ENCODE measurements at places on chromosomes 11 and 22.

DNA sequence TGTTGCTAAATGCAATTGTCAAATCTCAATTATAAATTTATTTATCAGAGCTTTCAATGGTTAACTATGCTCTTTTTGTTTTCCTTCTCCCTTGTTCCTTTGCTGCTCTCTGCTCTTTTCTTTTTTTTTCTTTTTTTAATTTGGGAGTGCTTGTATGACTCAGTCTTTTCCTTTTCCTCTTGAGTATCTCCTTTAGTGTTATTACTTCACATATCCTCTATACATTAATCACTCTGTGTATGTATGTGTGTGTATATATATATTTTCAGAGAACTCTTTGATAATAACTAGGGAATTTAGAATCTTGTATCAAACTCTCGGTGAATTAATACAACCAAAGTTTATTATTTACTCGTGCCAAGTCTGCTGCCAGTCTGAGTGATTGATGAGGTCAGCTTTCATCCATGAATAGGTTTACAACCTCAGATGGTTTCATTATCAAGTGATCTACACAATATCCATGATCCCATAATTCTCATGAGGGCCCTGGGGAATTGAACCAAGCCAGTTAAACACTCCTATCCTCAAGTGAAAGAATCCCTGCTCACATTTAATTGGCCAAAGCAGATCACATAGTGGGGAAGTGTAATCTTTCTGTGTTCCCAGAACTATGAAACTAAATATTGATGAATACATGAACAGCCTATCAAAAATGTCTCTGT lies 743.4 kb upstream of the CNTN5 start:
- DNase-seq, result no peak

DNA sequence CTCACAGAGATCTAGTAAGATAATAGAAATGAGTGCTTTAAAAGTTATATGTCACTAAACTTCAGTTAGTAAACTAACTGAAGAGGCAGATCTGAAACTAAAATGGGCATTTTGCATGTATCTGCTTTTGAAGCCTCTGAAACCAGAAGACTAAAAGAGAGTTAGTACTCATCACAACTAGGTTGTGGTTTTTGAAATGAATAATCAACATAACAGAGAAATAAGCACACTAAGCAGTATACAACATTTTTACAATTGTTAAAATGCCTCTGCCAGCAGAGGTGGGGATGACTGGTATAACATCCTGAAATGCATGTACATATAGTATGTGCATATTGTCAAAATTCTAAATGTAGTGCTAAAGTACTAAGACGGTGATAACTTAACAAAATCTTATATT lies 564.5 kb downstream of the DLG2 start:
- DNase-seq, result no peak

DNA sequence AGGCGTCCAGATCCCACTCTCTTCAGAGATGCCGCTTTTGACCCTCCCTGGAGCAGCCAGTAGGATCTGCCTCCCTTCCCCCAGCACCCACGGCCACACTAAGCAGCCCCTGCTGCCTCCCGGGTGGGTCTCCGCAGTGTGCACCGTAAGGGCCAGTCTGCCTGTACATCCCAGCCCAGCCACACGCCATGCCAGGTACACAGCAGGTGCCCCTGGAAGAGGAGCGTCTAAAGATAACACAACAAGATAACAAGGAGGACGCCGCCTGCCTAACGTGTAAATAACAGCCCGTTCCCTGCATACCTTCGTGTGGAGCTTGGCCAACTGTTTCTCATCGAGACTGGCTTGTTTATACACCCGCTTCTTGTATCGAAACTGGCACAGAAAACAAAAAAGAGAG lies 139.4 kb downstream of the SHANK2 start:
- DNase-seq, result no peak

GRCh38 chr11:127965939-127966668 lies 621.3 kb downstream of the ETS1 start:
- DNase-seq, result peak; percentile 3

GRCh38 chr22:50243685-50244419 lies 971 bp downstream of the TUBGCP6 start:
- DNase-seq, result no peak

GRCh38 chr11:40445391-40445790 lies 1014.1 kb downstream of the LRRC4C start:
- DNase-seq, result peak; percentile 34

- no peak for DNase-seq
Observed at GRCh38 chr22:22235558-22235957, 9.0 kb upstream of the VPREB1 start.

- DNase-seq, result no peak
Observed at GRCh38 chr11:107583629-107584195, 7.2 kb upstream of the ELMOD1 start.

DNA sequence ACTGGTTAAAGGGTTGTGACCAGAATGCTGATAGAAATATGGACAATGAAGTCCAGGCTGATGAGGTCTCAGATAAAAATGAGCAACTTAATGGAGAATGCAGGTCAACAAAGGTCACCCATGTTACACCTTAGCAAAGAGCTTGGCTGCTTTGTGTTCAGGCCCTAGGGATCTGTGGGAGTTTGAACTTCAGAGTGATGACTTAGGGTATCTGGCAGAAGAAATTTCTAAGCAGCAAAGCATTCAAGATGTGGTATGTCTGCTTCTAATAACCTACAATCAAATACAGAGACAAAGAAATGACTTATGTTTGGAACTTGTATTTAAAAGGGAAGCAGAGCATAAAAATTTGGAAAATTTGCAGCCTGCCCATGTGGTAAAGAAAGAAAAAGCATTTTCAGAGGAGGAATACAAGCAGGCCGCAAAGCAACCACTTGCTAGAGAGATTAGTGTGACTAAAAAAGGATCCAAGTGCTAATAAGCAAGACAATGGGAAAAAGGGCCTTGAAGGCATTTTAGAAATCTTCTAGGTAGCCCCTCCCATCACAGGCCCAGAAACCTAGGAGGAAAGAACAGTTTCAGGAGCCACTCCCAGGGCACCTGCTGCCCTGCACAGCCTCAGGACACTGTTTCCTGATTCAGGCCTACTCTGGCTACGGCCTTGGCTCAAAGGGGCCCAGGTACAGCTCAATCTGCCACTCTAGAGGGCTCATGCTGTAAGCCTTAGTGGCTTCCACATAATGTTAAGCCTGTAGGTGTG lies 41.3 kb downstream of the TNKS1BP1 start:
- no peak for DNase-seq

DNA sequence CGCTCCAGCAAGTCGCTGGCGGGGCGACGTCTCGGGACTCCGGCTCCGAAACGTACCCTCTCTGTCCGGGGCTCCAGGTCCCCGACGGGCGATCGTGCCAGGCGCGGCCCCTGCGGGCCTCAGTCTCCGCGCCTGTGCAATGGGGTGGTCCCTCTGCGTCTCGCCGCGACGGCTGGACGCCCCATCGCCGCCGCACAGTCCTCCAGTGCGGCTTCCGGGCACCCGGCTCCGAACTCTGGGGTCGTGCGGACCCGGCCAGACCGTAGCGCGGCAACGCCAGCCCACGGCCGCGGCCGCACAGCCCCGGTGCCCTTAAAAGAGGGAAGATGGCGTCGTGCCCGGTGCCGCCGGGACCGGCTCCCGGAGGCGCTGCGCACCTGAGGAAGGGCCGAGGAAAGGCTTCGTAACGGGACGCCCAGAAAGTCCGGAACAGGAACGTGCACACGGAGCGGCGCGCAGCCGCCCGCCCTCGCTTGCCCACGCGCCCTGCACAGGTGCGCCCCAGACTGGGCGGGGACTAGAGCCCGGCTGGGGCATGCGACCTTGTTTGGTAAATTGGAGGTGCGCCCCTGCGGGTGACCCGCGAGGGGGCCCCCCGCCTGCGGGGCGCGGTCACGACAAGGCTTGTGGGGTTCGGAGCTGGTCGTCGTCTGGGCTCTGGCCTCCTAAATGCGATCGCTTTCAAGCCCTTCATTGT lies 525 bp downstream of the BIK start:
- DNase-seq, result no peak

DNA sequence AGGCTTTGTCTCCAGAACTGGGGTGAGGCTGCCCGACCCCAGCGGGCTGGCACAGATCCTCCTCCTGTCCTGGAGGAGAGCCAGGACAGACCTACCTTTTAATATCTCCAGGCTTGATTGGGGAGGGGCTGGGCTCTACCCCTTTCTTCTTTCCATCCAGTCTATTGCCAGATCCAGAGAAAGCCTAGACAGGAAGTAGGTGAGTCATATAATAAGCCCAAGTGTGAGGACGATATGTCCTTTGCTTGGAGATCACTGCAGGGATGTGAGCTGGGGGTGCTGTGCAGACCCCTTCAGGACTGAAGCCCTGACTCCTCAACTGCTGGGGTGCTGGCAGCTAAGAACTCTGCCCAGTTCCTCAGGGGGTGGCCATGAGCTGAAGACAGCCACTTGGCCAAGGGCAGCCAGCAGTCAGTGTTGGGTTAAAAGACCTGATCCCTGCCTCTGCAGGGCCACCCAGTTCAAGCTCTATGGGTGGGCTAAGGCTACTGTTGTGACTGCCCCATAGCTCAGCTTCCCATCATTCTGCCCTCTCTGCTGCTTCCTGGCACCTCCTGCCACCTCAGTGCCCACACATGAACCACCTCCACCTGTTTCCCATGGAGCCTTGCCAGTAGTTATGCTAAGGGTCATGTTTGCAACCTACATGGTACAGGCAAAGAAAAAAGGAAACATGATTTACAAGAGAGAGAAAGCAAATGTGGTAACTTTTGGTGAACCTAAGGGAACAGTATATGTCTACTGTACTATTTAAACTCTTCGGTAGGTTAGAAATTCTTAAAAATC lies 8.3 kb upstream of the C22orf39 start:
- DNase-seq, result no peak

DNA sequence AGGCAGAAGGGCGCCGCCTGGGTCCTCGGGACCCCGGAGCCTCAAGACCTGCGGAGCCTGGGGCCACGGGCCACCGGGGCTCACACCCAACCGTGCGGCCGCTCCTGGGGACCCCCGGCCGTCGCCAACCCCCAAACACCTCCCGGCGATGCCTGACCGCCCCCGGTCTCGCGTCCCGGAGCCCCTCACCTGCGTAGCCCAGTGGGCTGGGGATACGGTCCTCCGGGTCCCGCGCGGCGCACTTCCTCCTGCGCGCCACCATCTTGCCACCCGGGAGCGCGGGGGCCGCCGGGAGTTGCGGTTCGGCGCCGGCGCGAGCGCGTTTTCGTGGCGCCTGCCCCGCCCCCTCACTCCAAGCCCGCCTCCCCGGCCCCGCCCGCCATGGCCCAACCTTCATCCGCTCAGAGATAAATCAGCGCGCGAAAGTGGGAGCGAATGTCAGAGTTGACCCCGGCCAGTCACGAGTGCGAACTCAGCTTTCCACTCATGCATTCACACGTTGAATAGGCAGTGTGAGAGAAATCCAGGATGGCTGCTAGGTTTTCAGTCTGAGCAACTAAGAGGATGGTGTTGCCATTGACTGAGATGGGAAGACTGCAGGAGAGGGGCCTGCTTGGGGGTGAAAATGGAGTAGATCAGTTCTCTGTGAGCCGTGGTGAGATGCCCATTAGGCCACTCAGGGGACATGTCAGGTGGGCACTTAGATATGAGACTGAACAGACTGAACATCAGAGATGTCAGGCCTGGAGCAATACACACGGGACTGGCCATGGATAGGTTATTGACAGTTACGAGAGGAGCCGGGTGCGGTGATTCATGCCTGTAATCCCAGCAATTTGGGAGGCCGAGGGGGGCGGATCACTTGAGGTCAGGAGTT lies at the start of gene RRP7A:
Gene RRP7A (minus strand): TSS at position 272 of the 877 bp plus-strand sequence. CDS start 10 bp downstream, at position 262.
- DNase-seq, result peak; percentile 28

DNA sequence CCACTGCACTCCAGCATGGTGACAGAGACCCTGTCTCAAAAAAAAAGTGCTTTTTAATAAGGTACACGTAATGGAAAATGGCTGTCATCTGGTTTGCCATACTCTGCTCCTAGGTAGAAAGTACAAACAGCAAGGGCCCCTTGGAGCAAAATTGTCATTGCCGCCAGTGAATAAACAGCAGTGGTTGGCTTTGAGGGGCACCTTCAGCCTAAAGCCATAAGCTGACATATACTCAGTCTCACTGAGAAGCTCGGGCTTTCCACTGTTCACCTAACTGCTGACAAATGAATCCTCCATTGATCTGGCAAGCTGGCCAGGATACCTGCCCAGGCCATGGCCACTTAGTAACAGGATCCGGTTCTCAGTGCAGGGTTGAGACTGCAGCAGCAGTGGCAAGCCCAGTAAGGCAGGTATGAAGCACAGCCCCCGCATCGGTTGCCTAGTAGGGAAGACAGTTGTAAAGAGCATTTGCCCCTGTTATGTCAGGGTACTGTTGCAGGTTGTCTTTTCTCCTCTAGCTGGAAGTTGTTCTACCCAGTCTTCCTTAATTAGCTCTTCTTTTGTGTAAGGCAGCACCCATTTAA lies 38.8 kb downstream of the MARK2 start:
- DNase-seq, result no peak

DNA sequence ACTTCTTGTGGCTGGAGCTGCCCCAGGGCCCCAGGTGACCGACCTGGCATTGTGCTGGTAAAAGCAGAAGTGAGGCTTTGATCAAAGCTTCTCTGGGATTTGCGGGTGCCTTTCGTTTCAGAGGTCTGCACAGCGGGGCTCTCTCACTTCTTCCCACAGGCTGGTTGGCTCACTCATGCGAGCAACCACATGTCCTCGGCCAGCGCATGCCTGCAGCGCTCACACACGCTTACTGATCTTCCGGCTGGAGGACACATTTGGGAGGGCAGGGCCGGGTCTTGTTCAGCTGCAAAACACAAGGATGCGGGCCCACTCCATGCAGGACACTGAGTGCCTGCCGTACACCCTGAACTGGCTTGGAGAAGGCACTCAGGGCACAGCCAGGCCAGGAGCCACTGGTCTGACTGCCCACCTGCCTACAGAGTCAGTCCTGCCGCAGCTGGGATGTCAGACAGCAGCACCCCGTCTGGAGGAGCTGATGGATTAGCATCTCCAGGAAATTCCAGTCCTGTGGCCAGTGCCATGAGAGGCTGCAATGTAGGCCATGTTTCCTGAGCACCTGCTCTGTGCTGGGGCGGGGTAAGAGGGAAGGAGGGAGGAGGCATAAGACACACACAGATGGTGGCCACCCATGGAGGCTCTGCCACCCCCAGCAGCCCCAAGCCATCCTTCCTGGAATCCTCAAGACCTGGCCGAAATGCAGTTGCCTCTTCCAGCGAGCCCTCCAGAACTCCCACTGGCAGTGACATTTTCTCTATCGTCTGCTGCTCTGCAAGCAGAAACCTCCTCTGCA lies 1383.2 kb downstream of the BRD1 start:
- peak; percentile 14 for DNase-seq

DNA sequence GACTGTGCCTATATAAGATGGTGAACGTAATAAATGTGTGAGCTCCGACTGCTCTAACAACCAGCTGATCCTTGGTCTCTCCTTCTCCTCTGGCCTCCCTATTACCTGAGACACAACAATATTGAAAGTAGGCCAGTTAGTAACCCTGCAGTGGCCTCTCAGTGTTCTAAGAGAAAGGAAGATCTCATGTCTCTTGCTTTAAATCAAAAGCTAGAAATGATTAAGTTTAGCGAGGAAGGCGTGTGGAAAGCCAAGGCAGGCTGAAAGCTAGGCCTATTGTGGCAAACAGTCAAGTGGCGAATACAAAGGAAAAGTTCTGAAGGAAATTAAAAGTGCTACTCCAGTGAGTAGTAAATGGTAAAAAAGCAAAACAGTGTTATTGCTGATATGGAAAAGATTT lies 39.5 kb downstream of the HIPK3 start:
- no peak for DNase-seq

All from astrocyte (in vitro differentiated cells and primary cell).